ENCODE measurements at places on chromosomes 1 and 21. TPM values are rescaled to one million over a fixed set of nuclear protein-coding genes. Genes with fewer than 3 reads are reported as not detected.

Gene PYHIN1
- 1.4 TPM for total RNA-seq

Gene NKAIN1
- not detected for total RNA-seq

Gene NBPF15
- 31.3 TPM for total RNA-seq

Gene LAX1
- total RNA-seq, result 1.3 TPM

Gene GSTM1
- not detected for total RNA-seq

Gene FMO2
- 45.2 TPM for total RNA-seq

Gene LCE6A
- total RNA-seq, result not detected

Gene CLEC20A
- not detected for total RNA-seq

Gene GJA4
- total RNA-seq, result 26.4 TPM

Gene ATP1A2
- total RNA-seq, result 31.2 TPM

Gene THEMIS2
- total RNA-seq, result 64.9 TPM

Gene LYPD8
- total RNA-seq, result not detected

Gene UTS2
- not detected for total RNA-seq

Gene CAPZA1
- total RNA-seq, result 142 TPM

Gene HMGN1
- 88.1 TPM for total RNA-seq

Gene PFKFB2
- total RNA-seq, result 11.1 TPM

Gene ALX3
- total RNA-seq, result not detected

Gene GJA8
- not detected for total RNA-seq

Gene IGSF21
- total RNA-seq, result 2.6 TPM

Gene SLC27A3
- 87.4 TPM for total RNA-seq

Gene KAZN
- total RNA-seq, result 26.9 TPM

Gene FMN2
- 0.48 TPM for total RNA-seq

Gene S100A7
- not detected for total RNA-seq

Gene OPN3
- 10.5 TPM for total RNA-seq

Gene SEC22B
- 35.1 TPM for total RNA-seq

Gene BLACAT1
- not detected for total RNA-seq

Gene AXDND1
- not detected for total RNA-seq

Gene PAX7
- total RNA-seq, result not detected

Gene LHX4
- total RNA-seq, result 0.06 TPM

Gene KCNE1
- total RNA-seq, result 7.3 TPM

Gene SPRR4
- not detected for total RNA-seq

Gene KLHL21
- 23.4 TPM for total RNA-seq

Gene REG4
- total RNA-seq, result 0.26 TPM

Gene SUCO
- total RNA-seq, result 22.1 TPM

Gene CFAP74
- not detected for total RNA-seq

Gene S100A2
- 0.58 TPM for total RNA-seq

Gene LCE2B
- total RNA-seq, result not detected

Gene SPATA21
- not detected for total RNA-seq

Gene LIN9
- total RNA-seq, result 1.3 TPM

All from mesenteric fat pad (tissue), 1 donor.